ENCODE measurements at places on chromosomes 3 and 15.

- DNase-seq: no peak
These were observed 12.3 kb downstream of the ANPEP start for GRCh38 chr15:89802231-89802928.

DNA sequence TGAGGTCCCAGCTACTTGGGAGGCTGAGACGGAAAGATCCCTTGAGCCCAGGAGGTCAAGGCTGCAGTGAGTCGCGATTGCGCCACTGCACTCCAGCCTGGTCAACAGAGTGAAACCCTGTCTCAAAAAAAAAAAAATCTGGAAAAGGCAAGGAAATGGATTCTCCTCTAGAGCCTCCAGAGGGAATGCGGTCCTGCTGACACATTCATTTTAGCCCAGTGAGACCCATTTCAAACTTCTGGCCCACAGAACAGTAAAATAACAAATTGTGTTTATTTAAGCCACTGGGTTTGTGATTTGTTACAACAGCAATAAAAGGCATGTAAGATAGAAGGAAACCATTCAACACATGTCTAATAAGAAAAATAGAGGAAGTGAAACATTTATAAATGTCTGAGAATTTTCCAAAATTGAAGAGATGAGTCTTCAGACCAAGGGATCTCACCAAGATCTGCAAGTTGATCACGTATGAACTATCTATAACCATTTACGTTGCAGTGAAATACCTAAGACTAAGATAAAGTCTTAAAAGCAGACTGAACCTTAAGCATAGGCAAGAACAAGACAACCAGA is at the start of gene HTR3E:
HTR3E (plus strand) TSS at position 254 of the 573 bp plus-strand sequence. CDS start 466 bp downstream, outside the sequence.
- no peak for DNase-seq

- DNase-seq: no peak
These were observed 69.8 kb downstream of the HES1 start for GRCh38 chr3:194205675-194206133.

DNA sequence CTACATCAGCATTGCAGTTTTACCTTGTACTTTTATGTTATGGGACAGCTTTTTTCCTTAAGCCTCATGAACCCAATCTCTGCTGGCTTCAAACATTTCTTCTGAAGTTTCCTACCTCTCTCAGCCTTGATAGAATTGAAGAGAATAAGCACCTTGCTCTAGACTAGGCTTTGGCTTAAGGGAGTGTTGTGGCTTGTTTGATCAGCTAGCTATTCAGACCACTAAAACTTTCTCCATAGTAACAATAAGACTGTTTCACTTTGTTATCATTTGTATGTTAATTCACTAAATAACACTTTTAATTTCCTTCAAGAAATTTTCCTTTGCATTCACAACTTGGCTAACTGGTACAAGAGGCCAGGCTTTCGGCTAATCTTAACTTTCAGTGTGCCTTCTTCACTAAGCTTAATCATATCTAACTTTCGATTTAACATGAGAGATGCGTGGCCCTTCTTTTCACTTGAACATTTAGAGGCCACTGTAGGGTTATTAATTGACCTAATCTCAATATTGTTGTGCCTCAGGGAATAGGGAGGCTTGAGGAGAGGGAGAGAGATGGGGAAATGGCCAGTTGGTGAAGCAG is 8.1 kb upstream of the TIGIT start:
- no peak for DNase-seq
